Activated CD8-positive, alpha-beta memory T cell treated with anti-CD3 and anti-CD28 coated beads for 1 hour (primary cell): ENCODE measurements at places on chromosomes 6 and 20.

DNA sequence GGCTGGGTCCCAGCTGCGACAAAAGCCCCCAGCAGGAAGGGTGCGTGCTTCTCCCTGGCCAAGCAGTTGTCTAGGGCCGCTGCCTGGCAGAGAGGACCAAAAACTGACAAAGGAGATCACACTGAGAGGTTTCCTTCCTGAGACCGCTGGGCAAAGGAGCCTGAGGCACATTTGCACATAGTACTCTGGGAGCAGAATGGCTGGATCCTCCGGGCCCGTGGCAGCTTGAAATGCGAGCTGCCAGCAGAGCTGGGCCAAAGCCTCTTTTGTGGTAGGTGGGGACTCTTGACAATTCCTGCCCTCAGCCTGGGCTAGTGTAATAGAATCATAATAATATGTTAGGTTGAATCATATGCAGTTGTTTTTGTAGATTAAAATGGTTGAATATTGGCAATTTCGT, 33.1 kb upstream of the RNF8 start:
- no peak for DNase-seq

DNA sequence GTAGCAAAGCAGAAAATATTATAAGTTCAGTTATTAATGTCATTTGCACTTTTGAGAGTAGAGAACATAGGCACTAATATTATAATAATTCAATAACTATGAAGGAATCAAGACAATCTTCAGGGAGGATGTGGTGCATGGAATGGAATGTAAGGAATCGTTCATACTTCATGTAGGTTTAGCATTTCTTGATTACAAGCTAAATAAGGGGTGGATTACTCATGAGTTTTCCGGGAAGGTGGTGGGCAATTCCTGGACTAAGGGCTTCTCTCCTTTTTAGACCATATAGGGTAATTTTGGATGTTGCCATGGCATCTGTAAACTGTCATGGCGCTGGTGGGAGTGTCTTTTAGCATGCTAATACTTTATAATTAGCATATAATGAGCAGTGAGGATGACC, 9.1 kb upstream of the BTNL2 start:
- no peak for DNase-seq

DNA sequence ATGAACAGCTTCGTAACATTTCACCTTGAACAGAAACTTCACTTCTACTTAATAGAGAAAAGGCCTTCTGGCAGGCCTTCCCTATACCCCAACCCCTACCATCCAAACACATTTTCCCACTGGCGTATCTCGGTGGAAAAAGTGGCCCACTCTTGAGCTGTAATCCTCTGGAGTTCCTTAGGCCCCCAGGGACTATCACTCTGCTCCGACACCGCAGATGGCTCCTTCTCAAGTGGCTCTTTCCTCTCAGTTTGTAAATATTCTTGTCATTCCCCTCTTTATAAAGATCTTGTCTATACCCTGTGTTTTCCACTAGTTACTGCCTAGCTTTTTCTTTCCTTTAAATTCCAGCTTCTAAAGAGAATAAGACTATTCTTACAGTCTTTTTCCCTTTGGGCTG, 108.7 kb downstream of the MYB start:
- DNase-seq: no peak

DNA sequence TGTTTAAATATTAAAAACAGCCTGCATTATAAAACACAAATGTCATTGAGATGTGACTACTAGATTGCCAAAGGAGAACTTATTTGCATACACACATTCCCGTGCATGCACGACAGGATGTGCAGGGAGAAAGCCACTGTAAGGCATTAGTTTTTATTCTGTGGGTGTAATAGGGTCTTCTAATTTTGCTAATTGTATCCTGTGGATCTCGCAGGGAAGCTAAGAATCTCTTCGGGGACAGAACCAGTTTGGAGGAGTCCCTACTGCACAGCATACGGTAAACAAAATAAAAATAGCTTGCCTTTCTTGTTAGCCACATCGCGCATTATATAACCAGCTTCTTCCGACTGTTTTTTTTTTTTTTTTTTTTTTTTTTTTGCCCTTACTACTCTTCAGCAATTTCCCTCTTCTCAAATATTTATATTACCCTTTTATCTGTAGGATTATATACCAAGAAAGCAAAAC, 2.0 kb downstream of the ATXN1 start:
- DNase-seq: no peak

DNA sequence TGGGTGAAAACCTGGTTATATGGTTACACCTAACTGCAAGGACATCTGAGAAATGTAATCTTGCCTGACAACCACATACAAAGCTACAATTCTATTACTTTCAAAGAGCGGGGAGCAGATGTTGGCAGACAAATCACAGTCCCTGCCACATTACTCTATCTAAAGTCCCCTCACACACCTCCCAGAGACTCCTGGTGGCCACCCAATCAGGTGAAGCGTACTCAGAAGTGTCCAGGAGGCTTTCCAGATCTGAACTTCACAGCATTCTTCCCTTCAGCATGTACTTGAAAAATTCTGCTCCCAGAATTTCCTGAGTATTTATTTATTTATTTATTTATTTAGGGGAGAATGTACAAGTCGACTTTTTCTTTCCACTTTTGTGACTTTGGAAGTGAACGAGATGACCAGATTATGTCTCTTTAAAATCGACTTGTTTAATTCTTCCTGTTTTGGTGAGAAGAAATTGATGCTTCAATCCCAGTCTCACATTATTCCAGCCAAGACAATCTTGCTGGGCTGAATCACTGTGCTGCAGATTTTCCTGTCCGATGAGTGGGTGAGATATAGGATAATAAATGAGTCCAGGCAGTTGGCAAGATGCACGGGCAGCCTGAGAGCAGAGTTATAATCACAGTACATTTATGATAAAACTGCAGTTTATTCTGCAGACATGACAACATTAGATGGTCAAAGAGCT, 46.9 kb upstream of the POPDC3 start:
- no peak for DNase-seq

- no peak for DNase-seq
Measured at GRCh38 chr6:126665551-126665950, 325.6 kb downstream of the CENPW start.
